ENCODE measurements at places on chromosomes 7 and 10.

- DNase-seq: no peak
Observed at GRCh38 chr10:99303899-99304861, 25.0 kb upstream of the CNNM1 start.

- DNase-seq: no peak
Observed at GRCh38 chr10:18308600-18308999, 168.4 kb downstream of the CACNB2 start.

DNA sequence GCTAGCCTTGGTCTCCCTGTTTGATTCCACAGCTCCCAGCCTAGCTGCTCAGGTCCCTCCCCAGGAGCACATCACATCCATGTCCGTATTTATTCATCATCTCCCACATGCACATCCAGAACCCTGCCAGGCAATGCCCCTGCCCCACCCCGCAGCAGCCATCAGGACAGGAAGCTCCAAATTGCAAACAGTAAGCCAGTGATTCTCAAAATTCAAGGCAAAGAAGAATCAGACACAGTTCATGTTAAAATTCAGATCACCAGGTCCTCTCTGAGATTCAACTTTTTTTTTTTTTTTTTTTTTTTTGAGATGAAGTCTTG, 17.7 kb downstream of the LRRC20 start:
- DNase-seq: no peak

GRCh38 chr10:17792991-17793390, 16.2 kb upstream of the MRC1 start:
- DNase-seq: no peak

DNA sequence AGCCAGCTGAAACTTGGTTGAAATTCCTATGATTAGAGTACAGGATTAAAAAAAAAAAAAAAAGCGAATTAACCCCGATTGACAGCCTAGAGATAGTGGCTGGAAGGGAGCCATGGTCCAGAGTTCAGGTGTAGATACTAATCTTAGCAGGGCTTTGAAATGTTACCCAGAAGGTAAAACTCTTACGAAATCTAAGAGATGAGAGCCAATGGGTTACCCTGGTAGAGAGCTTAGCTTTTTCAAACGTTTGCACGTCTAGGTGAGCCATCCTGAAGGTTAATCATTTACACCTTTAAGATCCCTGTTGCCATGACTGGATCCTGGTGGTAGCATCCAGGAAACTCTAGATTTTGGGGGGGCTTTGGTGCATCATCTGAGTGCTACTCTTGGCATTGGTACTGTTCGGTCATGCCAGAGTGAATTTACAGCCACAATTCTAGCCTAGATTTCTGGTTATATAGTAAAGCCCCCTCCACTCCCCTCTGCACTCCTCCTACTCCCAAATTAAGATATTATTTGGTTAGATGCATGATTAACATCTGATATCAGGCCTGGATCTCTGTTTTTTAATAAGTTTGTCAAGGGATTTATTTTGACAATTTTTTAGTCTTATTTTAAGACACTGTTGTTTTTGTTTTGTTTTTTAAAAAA, 1.2 kb downstream of the AGFG2 start:
- no peak for DNase-seq

Measured in NCI-H1105 treated with DMSO at 0.1 percent for 48 hours (cell line).